ENCODE measurements at places on chromosomes 16 and 17.

DNA sequence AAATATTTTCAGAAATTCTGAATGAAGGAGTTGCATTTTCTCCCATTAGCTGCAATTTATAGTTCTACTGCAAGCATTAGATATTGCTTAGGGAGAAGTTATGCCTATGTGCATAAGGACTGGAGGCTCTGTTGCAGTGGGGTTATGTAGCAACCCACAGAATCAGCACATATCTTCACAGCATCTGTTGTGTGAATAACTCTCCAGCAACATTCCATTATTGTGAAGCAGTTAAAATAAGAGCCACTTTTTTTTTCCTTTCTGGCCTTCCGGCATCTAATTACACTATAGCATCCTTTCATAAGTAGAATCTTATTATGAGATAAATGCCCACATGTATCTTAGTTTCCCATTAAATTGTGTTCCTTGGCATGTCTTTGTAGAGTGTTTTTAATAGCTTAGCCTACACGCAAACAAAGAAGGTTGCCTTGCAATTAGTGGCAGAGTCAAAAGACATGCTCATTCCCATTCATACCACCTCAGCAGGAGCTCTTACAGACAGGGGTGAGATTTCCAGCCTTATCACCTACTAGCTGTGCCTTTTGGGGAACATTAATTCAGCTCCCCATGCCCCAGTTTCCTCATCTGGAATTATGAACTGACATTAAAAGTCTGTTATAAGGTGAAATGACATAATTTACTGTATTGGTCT lies 596.0 kb upstream of the GOT2 start:
- DNase-seq: no peak

GRCh38 chr16:56769677-56770076 lies 39.7 kb downstream of the NUP93 start:
- DNase-seq: no peak

DNA sequence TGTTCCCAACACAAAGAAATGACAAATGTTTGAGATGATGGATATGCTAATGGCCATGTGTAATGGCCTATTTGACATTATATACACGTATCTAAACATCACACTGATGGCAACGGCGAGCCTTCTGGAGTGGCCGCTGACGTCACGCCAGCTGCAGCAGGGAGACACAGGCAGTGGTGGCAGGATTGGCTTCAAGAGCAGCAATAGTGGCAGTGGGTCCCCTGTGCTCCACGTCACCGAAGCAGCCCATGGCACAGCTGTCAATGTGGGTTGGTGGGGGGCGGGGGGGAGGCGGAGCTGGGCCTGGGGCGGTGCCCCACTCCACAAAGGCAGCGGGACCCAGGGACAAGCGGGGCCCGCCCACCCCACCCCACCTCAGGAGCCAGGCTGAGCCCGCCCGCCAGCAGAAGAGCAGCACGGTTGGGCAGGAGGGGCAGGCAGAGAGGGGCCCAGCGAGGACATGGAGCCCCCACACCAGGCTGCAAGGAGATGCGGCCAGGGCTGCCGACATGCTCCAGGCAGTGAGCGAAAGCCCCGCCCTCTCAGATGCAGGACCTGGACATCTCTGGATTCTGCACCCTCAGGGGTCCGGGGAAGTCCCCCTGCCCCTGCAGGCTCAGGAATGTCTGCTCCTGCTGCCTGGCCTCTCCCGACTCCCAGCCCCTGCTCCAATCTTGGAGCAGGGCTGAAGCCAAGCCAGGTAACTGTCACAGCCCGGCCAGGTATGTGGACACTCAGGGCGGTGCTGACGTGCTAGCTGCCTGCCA lies 64.6 kb downstream of the USP32 start:
- DNase-seq: no peak

GRCh38 chr16:88994695-88995094 lies 17.7 kb upstream of the CBFA2T3 start:
- DNase-seq: no peak

- DNase-seq: no peak
These were observed 19.4 kb downstream of the KPNB1 start for GRCh38 chr17:47669081-47669480.

- no peak for DNase-seq
These were observed 354.9 kb upstream of the CDH8 start for GRCh38 chr16:62391134-62391533.

DNA sequence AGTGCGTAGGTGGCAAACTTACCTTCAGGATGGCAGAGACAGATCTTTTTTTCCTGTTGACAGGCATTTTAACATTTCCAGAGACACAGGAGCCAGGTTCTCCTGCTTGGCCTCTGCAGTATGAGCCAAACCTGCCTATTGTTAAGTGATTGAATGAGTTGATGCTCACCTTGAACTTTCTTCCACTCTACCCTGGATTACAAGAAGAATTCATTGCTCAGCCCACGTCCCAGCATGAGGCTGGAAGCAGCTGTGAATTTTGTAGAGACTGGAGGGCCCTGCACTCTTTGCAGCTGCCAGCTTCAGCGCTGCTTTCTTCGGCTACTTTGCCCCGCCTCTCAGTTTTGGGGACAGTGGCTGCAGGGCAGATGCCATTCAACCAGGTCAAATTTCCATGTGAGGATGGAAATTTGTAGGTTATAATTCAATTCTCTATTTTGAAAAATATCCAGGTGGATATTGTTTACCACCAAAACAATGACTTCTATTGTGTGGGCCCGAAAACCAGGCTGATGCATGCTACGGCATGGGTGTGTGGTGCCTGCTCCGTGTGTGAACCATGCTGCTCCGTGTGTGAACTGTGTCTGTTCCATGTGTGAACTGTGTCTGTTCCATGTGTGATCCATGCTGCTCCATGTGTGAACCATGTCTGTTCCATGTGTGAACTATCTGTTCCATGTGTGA lies 75.2 kb upstream of the METTL9 start:
- DNase-seq: no peak

- DNase-seq: no peak
These were observed 304.3 kb upstream of the XYLT1 start for GRCh38 chr16:17775061-17775460.

DNA sequence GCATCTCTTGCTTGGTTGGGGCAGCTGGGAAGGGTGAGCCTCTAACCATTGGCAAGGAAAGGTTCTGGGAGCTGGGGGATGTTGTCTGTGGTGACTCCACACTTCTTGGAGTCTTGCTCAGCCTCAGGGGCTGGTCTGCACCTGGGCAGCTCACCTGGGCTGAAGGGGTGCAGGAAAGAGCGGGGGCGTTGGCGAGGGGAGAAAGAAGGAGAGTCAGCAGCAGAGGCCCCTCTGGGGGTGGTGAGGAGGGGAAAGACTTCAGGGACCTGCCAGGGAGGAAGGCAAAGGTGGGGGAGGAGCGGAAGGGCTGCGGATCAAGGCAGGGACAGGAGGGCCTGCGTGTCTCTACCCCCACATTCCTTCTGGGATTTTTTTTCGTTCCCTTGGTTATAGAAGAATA lies 47.7 kb downstream of the CCDC42 start:
- DNase-seq: no peak

DNA sequence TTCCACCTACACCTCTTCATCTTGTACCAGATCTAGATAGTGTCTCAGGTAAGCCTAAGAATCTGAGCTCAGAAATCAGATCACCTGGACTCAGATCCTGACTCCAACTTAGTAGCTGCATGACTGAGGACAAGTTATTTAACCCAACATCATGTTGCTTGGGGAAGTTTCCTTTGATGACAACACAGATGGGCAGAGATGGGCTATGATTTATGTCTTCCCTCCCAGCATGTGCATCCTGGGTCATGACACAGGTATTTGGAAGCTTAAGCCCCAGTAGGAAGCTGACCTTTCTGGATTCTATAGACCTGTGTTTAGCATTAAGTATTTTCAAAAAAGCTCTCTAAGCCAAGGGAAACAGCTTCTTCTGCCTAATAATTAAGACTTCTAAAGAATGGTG lies 12.4 kb upstream of the HEATR6 start:
- no peak for DNase-seq

- no peak for DNase-seq
These were observed 75.4 kb downstream of the IRX3 start for GRCh38 chr16:54211203-54211602.

Data from cortex of kidney (tissue), 1 donor.